ENCODE measurements at places on chromosomes 5 and 9.

GRCh38 chr9:124183772-124184171 is 74.0 kb upstream of the NEK6 start:
- DNase-seq, result no peak

GRCh38 chr5:126884269-126884819 is 107.4 kb downstream of the LMNB1 start:
- DNase-seq, result no peak

- no peak for DNase-seq
Measured at GRCh38 chr5:41763574-41763973, 106.7 kb downstream of the OXCT1 start.

GRCh38 chr9:69346596-69347390 is 21.8 kb downstream of the ENTREP1 start:
- no peak for DNase-seq

GRCh38 chr5:129204525-129204924 is 110.0 kb downstream of the ISOC1 start:
- no peak for DNase-seq

DNA sequence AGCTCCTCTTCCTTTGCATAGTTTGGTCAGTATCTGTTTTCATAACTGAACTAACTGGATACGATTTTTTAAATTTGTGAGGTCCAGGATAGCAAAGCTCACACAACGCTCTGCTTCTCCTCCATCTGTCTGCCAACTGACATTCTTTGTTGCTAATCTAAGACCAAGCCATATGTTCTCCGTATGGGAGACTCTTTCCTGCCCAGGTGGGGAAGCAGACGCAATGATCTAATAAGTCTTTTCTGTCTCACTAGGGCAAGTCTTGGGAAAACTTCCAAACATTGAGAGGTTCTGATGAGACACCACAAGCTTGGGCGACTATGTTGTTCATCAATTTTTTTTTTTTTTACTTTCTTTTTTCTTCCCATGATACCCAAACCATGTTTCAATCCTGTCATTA is 558.5 kb downstream of the EFNA5 start:
- DNase-seq, result no peak

DNA sequence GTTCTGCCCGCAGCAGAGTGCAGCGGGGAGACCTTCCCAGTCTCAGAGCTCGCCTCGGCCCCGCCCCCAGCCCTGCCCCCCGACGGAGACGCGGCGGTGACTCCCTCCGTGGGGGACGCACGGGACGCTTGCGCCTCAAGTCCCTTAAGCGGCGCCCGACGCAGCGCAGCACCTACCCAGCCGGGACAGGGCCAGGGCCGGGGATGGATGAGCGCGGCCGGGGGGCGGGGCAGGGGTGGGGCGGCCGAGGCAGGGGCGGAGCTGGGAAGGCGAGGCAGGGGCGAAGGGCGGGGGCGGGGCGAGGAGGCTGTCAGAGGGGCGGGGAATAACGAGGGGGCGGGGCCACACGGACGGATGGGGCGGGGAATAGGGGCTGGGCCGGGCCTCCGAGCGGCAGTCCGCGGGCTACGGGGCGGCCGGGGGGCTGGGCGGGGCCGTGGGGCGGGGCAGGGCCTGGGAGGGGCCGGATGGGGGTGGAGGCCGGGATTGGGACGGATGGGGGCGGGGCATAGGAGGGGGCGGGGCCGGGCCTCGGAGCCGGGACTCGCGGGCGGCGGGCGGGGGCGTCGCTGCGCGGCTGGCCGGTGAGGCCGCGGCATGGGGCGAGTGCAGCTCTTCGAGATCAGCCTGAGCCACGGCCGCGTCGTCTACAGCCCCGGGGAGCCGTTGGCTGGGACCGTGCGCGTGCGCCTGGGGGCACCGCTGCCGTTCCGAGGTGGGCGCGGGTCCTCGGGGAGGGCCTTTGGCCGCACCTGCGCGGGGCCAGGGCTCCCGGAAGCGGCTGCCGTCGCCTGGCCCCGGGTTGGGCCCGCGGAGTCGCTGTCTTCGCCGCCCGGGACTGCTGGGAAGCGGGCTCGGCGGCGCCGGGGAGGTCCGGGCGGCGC is at the start of gene ARRDC1:
Gene ARRDC1 (plus strand): TSS at position 566 of the 884 bp plus-strand sequence. CDS start 32 bp downstream, at position 598.
- DNase-seq, result peak; percentile 97

- DNase-seq, result no peak
Measured at GRCh38 chr5:142664636-142665035, 21.3 kb downstream of the FGF1 start.

GRCh38 chr5:72267685-72268084 is 52.4 kb downstream of the MRPS27 start:
- no peak for DNase-seq

- no peak for DNase-seq
Measured at GRCh38 chr5:111762895-111763294, 5.9 kb upstream of the NREP start.

DNA sequence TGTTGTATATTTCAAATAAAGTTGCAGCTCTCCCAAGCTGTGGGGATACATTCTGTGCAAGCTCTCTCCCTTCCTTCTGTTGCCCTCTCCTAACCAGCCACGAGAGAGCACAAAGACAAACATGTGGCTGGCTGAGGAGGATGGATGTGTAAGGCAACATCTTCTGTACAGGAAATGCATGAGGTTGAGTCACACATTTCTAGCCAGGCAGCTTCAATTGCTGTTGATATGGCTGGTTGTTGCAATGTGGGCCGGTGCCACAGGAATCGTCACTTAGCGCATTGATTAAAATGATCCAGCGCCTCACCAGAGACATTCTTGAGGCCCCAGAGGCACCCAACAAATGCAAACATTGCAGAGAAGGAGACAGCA is 207.1 kb downstream of the ICE1 start:
- DNase-seq, result no peak

- no peak for DNase-seq
Measured at GRCh38 chr9:7816021-7816420, 16.4 kb upstream of the DMAC1 start.

- DNase-seq, result peak; percentile 42
Measured at GRCh38 chr9:109418827-109419226, 79.3 kb downstream of the PTPN3 start.

GRCh38 chr9:109590966-109591365 is 92.9 kb upstream of the PTPN3 start:
- no peak for DNase-seq

DNA sequence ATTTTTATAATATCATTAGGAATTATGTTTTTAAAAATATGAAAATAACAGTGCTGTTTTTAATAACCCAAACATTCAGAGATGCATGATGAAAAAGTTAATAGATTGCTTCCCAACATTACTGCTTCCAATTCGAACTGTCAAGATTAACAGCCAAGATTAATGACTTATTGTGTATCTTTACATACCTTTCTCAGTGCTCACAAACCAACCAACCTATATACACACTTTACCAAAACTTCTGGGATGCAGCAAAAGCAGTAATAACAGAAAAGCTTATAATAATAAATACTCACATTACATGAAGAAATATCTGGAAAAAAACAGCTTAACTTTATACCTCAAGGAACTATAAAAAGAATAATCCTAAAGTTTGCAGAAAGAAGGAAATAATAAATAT is 82.1 kb downstream of the TMEM232 start:
- DNase-seq, result no peak

DNA sequence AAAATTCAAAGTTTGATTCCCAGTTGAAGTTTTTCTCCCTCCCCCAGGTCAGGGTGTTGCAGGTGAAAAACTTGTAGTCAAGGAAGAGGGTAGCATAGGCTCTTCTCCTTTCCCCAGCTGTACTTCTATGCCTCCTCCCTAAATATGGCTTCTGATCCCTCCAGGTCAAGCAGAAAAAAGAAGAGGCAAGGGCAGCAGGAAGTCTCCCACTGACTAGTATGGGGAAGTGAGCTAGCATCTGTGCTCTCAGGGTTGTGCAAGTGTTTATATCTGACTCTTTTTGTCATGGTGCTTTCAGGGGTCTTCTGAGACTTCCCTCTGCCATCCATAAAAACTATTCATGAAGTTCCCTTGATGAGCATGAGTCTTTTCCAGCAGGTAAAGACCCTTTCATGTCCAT is 76.0 kb downstream of the ATPSCKMT start:
- DNase-seq, result no peak

- DNase-seq, result no peak
Measured at GRCh38 chr5:8383616-8384015, 514.7 kb downstream of the MTRR start.

DNA sequence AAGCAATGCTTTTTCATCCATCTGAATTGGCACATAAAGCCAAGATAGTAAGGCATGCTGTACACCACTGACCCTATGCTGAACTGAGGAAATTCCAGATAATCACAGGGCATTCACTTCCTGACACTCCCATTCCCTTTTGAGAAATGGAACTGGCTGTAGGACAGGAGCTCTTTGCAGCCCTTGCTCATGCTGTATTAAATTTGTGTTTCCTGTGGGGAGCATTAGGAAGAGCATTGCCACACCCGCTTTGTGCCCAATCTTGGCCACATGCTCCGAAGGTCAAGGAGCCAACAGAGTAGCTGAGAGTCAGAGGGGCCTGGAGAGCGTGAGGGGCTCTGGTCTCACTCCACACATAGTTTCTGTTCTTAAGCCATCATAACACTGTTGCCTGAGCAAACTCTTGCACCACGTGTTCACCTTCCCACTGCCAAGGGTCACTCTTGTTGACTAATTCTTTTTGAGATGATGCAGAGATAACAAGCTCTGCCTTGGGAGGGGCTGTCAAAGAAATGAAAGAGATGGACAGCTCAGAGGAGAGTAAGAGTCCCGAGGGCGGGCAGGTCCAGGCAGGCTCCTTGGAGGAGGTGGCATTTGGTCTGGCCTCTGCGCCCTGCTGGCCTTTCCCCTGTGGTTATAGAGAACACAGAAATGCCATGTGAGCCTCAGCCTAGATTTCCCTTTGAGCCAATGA is 31.7 kb upstream of the ARAP3 start:
- no peak for DNase-seq

- DNase-seq, result no peak
Measured at GRCh38 chr5:142835540-142835939, 65.4 kb downstream of the ARHGAP26 start.

- no peak for DNase-seq
Measured at GRCh38 chr5:109224276-109224882, 185.4 kb downstream of the PJA2 start.

GRCh38 chr5:40660751-40661150 is 19.0 kb upstream of the PTGER4 start:
- no peak for DNase-seq

DNA sequence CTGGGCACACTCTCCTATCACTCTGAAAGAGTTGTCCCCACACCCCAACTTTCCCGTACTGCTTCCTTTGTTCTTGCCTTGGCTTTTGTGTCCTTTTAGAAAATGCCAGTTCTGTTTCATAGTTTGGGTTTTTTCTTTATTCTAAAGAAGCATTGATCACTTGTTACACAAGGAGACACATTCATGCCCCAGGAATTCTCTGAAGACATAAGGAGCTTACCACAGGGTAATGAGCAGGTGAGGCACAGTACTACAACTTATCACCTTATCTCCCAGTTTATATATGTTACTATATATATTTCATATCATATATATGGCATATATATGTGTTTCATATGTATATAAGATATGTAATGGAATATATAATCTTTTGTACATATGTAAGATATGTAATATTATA is 6.5 kb upstream of the SSBP2 start:
- no peak for DNase-seq

- DNase-seq, result no peak
Measured at GRCh38 chr9:35042081-35042604, 30.3 kb downstream of the VCP start.

DNA sequence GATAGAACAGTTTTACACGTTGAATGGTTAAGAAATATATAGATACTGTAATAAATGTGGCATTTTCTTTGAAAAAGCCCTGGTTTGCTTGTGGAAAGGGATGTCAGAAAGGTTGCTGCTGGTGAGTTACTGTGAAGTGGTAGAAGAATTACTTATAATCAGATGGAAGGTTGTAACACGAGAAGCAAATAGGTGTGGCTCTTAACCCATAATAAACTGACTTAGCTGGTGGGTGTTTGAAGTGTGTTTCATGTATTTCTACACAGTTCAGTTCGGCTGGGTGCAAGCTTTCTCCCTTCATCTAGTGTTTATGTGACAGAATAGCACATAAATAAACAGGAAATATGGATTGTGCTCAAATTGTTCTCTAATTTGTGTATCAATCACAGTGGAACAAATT is 5.5 kb downstream of the CNOT6 start:
- no peak for DNase-seq

GRCh38 chr5:44640945-44641456 is 167.7 kb upstream of the MRPS30 start:
- DNase-seq, result no peak

DNA sequence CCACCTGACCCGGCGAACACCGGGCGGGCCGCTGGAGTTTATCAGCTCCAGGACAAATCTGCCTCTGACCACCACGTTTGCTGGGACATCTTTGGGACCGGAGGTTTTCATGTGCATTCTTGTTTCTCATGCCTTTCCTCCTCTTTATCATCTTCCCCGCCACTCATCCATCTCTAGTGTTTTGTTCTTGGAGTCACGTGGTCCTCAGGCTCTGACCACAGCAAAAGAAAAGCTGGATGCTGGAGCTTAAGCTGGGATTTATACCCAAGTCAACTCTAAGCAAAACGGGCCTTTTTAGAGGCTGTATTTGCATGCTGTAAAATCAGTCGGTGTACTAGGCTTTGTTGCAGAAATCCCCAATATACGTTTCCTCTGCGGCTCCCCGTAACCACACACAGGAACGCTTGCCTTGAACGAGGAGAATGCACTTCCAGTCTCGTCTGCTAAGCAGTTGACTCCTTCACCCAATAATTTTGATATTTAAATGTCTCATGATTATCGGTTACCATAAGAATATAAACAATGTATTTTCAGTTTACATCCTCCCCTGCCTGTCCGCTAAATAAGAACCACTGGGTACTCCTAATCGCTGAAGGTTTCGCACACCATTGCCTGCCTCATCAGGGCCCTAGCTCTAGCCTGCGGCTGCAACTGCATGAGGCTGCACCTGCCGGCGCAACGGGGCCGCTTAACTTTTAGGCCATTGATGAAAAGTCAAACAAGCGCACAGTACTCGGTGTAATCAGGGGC is 560 bp upstream of the NDUFS6 start:
- DNase-seq, result peak; percentile 18

GRCh38 chr9:129677456-129677855 is 12.0 kb downstream of the PRRX2 start:
- DNase-seq, result no peak

DNA sequence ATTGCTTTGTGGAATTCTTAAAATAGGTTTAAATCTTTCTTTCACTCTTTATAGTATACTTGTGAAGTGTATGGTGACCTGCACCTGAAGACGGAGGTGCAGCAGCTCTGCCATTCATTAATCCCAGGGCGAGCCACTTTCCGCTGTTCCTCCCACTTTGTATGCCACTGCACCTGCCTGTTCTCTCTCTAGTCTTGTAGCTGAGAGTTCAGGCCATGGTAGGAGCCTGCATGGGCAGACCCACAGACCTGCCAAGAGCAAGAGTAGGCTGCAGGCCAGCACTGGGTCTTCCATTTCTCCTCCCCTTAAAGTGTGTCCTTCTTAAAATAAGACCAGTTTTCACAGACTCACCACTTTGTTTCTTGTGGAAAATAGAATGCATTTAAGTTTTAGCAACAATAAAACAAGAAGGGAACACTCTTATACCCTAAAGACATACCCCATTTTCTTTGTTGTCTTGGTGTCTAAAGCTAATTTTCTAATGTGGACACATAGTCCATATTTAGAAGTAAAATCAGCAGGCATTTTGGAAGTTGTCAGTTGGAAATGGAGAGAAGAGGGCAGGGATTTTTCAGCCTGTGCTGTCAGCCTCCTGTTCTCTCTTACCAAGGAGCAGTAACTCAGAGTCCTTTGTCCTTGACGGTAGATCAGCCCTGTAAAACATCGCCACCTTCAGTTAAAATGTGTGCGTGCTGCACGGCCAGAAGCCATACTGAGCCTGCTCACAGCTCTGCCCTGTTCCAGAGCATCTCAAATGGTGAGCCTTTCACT is 103.2 kb downstream of the SNCAIP start:
- peak; percentile 28 for DNase-seq
